ENCODE measurements at places on chromosomes 2 and 18.

DNA sequence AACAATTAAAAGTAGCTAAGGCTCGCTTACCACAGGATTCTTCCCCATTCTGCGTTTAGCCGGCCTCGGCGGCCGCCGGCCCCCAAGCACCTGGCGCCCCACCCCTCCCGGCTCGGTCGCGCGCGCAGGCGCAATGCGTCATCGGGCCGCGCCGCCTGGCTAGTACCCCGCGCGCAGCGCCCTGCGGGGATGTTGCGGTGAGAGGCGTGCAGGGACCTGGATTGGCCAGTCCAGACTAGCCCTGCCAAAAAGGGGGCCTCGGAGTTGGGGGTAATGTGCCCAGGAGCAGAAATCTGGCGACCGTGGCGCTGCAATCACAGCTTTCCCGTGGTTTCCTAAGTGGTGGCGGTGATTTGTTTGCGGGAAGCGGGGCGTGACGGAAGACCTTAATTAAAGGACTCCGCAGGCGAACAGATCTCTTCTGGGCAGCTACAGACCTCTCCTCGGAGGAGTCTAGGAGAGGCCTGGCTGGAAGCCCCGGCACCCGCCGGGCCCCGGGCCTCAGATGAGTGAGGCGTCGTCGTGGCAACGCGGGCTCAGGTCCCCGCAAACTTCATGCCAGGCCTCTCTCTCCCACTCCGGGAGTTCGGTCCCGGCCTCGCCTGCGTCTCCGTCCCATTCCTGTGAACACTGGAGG lies 606 bp downstream of the TMEM237 start:
- peak; percentile 91 for DNase-seq

- DNase-seq = no peak
These were observed 78.5 kb downstream of the SESTD1 start for GRCh38 chr2:179186126-179186525.

DNA sequence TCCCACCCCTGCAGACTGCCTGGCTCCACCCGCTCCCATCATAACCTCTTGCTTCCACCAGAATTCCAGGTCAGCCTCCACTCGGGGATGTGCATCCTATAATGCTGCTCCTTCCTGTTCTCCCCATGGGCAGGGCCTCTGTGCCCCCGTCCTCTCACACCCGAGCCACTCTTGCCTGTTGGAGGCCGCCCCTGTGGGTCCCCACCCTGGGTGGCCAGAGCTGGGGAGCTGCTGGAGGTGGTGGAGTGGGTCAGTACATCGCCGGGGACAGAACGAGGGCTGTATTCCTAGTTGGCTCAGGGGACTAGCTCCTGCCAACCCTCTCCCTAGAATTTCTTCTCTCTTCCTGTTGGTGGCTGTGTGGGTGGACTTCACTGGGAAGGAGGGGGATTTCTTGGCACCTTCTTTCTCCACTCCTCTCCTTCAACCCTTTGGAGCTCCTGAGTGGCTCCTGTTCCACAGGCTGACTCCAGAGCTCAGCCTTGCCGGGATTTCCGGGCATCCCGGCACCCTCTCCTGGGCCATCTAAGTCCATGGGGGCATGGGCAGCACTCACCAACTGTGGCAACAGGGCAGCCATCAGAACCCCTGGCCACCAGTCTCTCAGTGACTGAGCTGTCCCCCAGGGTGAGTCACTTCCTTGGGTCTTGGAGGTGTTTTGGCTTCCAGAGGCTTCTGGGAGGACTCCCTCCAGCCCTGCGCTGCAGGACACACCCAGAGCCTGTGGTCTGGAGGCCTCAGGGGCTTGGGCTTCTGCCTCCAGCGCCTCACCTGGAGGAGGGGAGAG lies 88.2 kb upstream of the MCFD2 start:
- no peak for DNase-seq

DNA sequence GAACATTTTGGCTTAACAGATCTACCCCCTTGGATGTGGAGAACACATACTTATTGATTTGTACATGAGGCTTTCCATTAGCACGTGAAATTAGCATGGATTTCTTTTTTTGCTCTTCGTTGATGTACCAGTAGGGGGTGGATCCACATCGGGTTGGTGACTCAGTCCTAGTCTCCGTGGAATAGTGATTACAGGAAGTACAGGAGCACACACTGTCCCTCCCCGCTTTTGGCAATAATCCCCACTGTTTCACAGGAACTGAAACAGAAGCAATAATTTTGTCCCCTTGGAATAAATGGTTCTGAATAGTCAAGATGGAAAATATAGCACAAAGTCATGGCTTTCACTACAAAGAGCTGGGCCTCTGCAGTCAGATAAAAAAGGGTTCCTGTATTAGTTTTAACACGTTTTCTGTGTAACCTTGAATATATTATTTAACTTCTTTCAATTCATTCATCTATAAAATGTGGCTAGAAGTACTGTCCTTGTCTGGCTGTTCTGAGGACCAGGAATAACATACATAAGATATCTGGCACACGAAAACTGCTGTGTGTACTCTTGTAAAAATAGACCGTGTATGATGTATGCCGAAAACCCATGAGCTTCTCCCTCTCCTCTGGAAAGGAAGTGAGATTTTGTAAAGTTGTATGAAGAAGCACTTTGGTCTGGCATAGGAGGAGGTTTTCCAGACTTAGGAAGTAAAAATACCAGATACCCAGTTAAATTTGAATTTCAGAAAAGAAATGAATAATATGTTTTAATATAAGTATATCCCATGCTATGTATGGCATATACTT lies 229.2 kb downstream of the GALR1 start:
- DNase-seq = no peak

GRCh38 chr2:46486436-46486835 lies 7.1 kb downstream of the TMEM247 start:
- DNase-seq = no peak

DNA sequence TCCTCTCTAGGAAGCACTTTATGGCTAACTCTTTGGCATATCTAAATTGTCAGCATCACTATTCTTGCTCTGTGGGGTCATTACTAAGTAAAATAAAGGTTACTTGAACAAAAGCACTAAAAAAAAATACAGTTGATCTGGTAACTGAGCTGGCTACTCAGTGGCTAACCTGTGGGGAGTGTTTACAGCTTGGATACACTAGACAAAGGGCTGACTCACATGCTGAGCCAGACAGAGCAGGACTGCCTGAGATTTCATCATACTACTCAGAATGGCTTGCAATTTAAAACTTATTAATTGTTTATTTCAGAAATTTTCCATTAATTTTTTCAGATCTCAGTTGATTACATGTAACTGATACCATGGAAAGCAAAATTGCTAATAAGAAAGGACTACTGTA lies 1690.4 kb upstream of the SLC39A10 start:
- DNase-seq = no peak

DNA sequence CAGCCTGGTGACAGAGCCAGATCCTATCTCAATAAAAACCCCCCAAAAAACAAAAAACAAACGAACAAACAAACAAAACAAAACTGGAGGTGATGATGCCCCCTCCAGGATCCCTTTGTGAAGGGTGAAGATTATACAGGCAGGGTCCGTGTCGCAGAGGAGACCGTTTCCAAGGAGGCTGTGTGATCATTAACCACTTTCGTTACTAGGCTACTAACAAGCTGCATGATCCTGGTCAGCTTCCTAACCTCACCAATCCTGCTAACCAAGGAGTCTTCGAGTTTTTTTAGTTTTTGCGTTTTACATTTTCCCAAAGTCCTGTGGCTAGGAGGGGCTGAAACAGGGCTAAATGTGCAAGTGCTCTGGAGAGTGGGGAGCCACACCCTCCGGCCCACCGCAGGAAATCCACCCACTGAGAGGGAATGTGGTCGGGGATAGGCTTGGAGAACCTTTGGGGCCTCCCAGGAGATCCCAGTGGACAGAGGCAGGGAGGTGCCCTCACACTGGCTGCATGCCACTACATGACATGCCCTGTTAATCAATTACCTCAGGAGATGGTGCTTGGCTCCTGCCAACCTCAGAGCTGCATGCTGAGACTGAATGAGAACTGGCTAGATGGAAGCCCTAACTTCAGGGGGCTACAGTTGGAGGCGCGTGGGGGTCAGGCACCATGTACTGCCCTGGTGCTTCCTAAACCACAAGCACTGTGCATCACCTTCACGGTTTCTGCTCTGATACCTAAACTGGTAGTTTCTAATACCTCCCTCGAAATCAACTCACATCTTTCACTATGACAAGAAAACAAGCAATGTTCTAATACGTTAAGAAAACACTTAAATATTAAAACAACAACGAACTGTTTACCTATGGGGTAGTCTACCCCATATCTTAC lies 67.5 kb upstream of the RGPD5 start:
- no peak for DNase-seq

GRCh38 chr2:161085149-161085548 lies 75.1 kb upstream of the TANK start:
- DNase-seq = peak; percentile 30

GRCh38 chr2:187075199-187075635 lies 226.2 kb upstream of the ZSWIM2 start:
- DNase-seq = no peak

DNA sequence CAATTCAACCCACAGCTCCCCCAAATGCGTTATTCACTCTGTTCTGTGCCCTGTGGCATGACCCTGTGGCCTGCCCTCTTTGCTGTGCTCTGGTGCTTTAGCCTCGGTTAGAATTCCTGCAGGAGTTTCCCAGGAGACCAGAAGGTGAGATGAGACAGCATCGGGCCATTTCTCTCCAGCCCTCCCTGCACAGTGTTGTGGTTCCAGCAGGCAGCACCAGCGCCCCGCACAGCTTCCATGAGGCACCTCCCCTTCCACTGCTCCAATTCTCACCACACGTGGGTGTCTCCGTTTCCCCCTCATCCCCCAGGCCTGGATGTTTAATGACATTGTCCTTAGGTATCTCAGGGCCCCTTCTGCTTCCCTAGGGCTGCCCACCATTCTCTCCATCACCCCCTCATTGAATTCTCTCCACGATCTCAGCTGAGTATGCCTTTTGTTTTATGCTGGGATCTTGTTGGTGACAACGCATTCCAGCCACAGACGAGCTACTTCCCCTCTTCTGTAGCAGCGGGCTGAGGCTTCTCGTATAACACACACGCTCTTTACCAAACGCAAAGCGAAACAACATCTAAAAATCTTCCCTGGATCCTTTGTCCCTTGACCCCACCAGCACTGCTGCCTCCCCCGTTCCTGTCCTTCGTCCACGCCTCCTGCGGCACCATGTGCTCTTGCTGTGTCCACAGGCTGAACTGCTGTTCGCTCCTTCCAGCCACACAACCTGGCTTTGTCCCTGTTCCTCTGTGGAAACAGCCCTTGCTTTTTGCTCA lies 35.1 kb downstream of the ACKR3 start:
- DNase-seq = no peak

GRCh38 chr18:67194886-67195285 lies 321.6 kb downstream of the DSEL start:
- no peak for DNase-seq

DNA sequence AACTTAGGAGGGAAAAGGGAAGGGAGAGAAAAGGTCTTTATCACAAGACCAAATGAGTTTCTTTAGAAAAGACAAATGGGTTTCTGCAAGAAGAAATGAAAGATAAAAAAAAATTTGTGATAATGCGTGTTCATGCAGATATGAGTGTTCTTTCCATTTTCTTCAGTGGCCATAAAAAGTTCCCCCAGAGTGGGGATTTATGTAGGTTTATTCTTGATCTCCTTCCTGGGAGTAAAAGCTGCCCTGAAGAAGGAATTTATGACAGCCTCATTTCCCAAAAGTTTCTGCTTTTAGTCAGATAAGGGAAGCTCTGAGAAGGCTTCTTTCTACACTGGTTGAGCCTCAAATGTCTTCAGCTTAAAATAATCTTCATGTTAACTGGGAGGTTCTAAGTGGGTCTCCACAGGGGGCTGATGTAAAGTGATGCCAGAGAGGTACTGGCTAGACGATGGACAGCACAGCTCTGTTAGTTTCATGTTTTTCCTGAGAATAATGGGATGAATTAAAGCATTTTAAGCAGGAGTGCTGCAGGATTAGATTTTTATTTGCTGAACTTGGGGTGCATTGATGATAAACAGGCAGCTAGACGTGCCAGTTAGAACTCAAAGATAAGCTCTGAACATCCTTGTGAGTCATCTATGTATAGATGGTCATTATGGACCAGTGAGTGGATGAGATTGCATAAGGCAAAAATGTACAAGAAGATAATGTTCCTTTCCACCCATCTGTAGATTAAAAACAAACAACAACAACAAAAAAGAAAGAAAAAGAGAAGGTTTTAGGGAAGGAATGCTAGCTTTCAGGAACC lies 99.4 kb upstream of the MSH2 start:
- no peak for DNase-seq

DNA sequence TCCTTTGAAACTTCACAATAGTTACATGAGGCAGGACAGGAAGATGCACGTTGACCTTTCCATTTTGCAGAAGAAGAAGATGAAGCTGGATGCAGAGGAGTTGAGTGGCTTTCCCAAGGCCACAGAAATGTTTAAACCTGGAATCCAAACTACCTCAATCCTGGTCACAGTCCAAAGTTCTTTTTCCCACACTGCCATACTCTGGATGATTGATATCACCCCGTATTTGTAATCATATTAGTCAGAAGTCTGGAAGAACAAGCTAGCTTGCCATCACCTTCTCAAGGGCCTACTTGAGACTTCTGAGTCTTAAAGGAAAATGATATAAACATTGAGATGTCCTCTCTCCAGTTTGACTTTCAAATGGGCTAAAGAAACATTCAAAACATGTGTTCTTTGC lies 190.1 kb downstream of the LNPK start:
- no peak for DNase-seq

Data from activated CD4-positive, alpha-beta T cell treated with anti-CD3 and anti-CD28 coated beads, Interleukin-2, Interleukin-6, amounts not matched to agents 100 ng/mL and 50 ng/mL, durations not matched to agents 16 hours and 8 hours (primary cell).